ENCODE measurements at places on chromosomes 12 and 14.

- DNase-seq: no peak
Measured at GRCh38 chr12:87991483-87991882, 37.7 kb downstream of the C12orf50 start.

DNA sequence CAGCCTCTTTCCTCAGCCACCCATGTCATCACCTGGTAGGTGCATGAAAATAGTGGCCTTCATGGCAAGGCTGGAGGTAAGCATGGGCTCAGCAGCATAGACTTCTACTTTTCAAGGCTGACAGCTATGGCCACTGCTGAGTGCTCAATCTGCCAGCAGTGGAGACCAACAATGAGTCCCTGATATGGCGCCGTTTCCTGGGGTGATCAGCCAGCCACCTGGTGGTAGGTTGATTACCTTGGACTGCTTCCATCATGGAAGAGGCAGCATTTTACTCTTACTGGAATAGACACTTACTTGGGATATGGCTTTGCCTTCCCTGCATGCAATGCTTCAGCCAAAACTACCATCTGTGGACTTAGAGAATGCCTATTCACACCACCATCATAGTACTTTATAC is 39.5 kb upstream of the USP44 start:
- no peak for DNase-seq

- no peak for DNase-seq
Measured at GRCh38 chr14:26872515-26873361, 274.9 kb upstream of the NOVA1 start.

DNA sequence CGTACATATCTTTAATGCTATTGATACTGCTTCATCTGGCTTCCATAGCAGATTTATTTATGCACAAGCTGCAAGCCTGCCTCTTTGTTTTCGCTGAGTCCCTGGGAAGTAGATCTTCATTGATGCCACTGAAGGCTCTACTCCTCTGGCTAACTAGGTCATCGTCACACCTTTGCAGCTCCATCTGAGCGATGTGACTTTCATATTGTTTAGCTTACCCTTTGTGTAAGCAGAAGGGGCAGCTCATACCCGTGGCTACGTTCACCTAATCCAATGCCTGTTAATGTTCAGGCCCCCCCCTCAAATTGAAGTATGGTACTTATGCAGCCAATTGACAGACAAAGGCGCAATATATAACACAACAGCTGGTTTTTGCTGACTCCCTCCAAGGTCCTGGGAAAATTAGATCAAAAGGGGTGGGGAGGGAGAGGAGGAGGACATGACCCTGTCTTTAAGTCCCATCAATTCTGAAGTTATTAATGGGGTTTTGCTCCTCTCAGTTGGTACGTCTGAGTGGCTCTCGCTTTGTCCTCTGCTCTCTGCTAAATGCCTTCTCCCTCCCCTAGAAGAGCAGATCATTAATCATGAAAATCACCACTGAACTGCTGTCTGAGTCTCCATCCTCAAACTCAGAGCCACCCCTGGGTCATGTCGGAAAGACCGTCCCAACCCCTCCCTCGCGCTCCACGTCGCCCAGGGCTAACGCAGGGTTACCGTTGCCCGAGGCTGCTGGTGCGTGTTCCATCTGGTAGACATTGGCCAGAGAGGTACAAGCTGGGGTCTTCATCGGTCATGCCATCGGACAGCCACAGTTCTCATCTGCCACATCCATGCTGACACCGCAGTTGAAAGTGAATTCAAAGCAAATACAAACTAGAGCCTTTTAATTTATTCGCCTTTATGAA is 128.8 kb downstream of the ADGRD1 start:
- DNase-seq: no peak

GRCh38 chr12:52865090-52865944 is 16.5 kb upstream of the KRT78 start:
- no peak for DNase-seq

DNA sequence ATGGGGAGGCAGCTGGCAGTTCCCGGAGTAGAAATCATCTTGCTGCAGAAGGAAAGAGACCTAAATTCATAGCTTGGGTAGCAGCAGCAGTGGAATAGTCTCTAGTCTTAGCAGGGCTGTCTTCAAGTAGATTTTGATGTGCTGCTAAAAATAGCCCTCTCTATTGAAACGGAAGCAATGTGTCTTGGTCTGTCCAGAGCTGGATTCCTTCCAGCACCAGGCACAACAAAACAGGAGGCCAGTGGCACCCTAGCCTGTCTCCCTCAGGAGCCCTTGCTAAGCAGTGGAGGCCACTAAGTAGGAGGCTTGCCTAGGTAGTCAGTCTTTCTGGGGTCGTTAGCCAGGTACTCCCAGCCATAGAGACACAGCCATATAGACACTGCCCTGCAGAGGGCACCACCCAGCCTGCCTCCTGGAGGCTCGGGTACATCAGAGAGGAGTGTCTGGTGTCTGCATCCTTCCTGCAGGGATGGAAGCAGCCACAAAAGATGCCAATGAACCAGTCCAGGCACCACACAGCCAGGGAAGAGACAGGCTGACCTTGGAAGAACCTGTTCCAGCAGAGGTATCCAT is 97.5 kb downstream of the CRACR2A start:
- DNase-seq: peak; percentile 14

GRCh38 chr14:101628975-101629374 is 67.7 kb downstream of the DIO3 start:
- no peak for DNase-seq

DNA sequence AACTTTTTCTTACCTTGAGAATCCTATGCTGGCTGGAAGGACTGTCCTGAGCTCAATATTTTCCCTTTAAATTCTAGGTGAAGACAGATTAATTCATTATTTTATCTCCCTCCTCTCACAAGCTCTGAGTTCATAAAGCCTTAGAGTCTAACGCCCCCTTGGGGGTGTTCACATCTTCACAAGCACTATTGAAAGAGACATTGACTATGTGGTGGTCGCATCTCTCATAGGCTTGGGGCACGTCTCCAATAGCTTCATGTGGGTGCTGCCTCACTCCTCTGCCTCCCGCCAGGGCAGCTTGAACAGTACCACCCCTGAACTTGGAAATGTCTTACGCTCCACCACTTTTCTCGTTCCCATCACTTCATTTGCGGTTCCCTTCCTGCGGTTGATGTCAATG is 106.2 kb downstream of the UNC79 start:
- DNase-seq: no peak

- DNase-seq: no peak
Measured at GRCh38 chr14:38553586-38553985, 297.7 kb upstream of the CLEC14A start.

Measured in CD4-positive, alpha-beta T cell treated with Interleukin-21 for 1 hour (primary cell).